ENCODE measurements at places on chromosomes 12 and 14.

DNA sequence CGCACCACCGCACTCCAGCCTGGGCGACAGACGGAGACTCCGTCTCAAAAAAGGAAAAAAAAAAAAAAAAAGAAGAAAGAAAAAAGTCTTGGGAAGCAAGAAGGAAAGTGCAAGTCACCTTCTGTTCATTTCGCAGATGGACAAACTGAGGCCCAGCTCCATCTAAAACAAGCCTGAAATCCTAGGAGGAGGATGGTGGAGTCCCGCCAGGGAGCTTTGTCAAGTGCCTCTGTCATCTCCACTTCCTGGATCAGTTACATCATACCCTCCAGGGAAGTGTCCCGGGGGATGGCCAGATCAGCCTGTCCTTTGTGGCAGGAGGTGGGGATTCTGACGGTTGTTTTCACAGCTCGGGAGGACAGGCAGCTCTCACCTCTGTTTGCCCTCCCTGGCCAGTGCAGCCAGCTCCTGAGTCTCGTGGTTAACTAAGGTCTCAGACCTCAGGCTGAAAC lies 8.7 kb upstream of the SDSL start:
- DNase-seq = no peak

DNA sequence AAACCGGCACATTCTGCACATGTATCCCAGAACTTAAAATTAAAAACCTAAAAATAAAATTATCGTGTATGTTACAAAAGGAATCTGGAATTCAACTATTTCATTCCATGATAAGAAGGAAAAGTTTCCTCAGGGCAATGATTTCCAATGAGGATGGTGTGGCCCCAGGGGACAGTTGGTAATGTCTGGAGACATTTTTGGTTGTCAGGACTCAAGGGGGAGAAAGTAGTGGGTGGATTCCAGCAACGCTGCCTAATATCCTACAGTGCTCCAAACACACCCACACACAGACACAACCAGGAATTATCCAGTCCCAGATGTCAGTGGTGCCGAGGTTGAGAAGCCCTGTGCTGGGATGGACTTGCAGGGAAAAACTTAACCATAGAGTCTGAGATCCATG lies 228.3 kb downstream of the TMEM132D start:
- no peak for DNase-seq

- DNase-seq = no peak
Observed at GRCh38 chr12:68648179-68648578, 37.5 kb downstream of the RAP1B start.

GRCh38 chr14:62694075-62694474 lies 351.2 kb downstream of the KCNH5 start:
- no peak for DNase-seq

- DNase-seq = no peak
Observed at GRCh38 chr14:101087614-101088394, 184.3 kb upstream of the RTL1 start.
